NCI-H1092 (cell line): ENCODE measurements at places on chromosomes 2 and 18.

DNA sequence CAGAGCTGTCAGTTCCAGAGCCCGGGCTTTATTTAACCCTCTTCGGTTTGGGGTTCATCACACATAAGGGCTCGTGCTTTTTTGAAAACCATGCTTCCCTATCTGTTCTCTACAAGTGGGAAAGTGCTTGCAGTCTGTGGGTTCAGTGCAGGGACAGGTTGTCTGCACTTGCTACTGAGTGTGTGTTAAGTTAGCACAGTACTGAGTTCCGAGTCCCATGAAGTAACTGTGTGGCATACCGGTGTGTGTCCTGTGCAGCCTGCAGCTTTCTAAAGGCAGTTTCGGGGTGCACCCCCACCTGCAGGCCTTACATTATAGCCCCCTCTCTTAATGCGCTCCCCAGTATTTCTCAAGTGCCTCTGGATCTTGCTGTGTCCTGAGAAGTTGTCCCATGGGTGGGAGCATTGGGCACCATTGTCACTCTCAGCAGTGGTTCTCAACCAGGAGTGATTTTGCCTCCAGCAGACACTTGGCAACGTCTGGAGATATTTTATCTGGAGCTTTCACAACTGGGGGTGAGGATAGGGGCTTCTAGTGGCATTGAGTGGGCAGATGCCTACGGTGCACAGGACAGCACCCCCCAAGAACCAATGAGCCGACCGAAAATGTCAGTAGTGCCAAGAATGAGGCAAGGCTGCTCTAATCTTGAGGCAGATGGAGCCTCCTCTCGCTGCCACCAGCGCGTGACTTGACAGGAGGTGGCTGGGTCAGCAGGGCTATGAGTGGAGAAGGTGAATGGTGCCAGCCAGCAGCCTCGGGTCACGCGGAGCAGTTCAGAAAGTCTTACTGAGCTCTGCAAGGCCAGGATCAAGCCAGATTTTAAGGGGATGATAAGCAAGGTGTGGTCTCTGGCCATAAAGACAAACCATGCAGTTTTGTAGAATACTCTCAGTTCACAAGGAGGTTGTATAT, 152.2 kb downstream of the SMAD7 start:
- no peak for DNase-seq

DNA sequence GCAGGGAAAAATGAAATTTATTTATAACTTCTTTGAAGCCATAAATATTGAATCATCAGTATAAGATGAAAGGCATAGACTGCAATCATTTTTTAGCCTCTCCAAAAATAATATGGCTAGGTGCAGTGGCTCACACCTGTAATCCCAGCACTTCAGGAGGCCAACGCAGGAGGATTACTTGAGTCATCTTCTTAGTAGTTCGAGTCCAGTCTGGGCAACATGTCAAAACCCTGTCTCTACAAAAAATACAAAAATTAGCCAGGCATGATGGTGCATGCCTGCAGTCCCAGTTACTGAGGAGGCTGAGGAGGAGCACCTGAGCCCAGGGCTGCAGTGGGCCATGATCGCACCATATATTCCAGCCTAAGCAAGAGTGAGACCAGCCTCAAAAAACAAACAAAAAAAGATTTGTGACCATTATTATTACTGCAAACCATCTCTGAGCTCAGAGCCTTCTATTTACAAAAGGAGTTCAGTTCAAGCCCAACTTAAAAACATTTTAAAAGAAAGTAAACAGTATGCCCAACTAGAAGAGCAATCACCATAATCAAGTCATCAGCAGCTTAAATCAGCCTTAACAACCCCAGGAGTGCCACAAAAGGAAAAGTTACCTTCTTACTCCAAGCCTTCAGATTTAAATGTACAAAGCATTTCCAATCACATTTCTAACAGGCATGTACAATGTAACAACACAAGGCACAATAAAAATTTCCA, 37.5 kb downstream of the KCNG3 start:
- no peak for DNase-seq

- no peak for DNase-seq
These were observed 268.6 kb downstream of the EIPR1 start for GRCh38 chr2:3108710-3109702.

DNA sequence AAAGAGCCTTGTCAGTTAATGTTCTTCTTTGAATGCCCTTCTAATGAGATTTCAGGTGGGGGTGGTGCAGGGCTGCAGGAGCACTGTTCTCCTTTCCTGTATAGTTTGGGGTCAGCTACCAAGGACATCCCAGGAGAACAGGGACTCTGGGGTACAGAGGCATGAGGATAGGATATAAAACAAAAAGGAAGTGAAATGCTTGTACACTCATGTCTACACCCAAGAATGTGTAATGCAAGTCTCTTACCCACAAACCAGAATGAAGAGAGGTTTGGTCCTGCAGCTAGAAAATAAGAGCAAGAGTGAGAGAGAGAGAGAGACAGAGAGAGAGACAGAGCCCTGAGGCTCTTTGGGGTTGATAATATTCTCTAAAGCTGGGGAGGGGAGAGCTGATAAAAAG, 151.8 kb upstream of the KCTD1 start:
- no peak for DNase-seq

- no peak for DNase-seq
These were observed 19.5 kb upstream of the BOK start for GRCh38 chr2:241538838-241539615.
